ENCODE measurements at places on chromosomes 12 and 14.

- no peak for DNase-seq
Observed at GRCh38 chr14:81236138-81236537, 15.4 kb upstream of the GTF2A1 start.

GRCh38 chr12:87939182-87939581, 90.0 kb downstream of the C12orf50 start:
- no peak for DNase-seq

GRCh38 chr12:81987371-81987770, 228.2 kb upstream of the PPFIA2 start:
- DNase-seq: no peak

GRCh38 chr12:59559696-59560095, 36.1 kb upstream of the SLC16A7 start:
- peak; percentile 32 for DNase-seq

- no peak for DNase-seq
Observed at GRCh38 chr12:114167431-114167830, 201.3 kb upstream of the RBM19 start.
